Left forelimb (tissue), 1 donor: ENCODE measurements at places on chromosomes 1 and 21.

DNA sequence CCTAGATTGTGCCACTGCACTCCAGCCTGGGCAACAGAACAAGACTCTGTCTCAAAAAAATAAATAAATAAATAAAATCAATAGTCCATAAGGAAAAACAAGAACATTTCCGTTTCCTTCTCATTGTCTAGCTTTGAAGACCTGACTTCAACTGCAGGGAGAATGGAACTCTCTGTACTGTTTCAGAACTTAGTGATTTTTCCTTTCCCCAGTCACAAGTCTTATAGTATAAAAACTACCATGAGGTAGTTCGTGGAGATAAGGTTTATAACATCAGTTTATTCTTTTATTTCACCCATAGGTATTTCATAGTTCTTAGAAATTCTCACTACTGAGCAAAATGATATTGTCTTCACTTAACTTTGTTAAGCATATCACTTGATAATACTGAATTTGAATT, 11.4 kb upstream of the RWDD3 start:
- no peak for DNase-seq

- no peak for DNase-seq
Measured at GRCh38 chr1:9086045-9086444, 16.6 kb upstream of the SLC2A5 start.

DNA sequence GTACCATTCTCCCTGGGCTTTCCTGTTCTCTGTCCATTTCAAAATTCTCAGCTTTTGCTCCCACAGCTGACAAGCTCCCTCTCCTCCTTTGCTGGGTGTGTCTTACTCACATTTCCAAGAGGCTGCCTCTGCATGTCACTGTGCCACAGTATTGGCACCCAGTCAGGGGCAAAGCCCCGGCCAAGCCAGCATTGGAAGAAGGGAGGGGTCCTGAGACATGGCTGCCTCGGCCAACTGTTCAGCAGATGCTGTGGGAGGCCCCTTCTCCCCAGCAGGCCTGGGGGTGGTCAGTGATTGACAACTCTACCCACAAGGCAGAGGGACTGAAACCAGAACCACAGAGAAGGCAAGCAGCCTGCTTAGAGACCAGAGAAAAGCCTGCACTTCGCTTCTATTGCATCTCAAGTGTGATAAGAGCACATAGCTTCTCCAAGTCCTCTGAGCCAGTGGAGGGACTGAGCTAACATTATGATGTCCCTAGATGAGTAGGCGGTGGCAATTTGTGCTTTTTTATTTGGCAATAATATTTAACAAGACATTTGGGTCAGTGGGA, 294.1 kb downstream of the SIPA1L2 start:
- DNase-seq = peak; percentile 70

DNA sequence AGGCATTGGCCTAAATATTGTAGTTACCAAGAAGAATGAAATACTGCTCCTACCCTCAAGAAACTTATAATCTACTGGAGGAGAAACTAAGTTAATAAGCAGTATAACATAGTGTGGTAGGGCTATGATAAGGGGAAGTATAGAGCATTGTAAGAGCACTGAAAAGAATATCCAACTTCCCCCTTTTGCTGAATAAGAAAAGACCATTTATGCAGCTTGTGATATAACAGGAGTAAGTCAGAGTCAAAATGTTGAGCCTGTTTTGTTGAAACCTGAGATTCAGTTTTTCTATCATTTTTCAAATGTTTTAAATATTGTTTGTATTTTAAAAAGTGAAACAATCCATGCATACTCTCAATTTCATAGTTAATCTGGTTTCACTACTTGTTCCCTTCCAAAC, 48.3 kb upstream of the FCRL4 start:
- no peak for DNase-seq

DNA sequence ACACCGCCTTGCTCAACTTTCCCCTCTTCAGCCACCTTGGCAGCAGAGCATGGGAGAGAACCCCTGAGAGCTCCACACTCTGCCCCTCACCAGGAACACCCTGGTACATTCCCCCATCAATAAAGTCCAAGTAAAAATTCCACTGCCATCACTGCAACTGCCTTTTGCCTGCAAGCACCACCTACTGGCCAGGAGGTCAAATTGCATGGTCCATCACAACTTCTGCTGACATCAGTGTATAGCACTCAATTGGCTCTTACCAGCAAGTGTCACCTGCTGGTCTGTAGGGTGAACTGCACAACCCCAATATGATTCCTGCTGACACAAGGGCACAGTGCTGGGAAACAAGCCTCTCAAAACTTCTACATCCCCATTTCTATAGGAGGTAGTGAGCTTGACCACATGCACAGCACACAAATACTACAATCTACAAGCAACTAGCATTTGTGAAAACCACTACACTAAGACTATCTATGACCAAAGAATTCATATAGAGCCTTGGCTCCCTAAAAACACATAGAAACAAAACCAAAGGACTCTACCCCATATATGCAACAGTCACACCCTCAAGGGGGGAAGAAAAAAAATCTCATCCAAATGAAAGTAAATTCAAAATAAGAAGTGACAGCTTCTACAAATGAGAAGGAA, 69.2 kb downstream of the FASLG start:
- no peak for DNase-seq

DNA sequence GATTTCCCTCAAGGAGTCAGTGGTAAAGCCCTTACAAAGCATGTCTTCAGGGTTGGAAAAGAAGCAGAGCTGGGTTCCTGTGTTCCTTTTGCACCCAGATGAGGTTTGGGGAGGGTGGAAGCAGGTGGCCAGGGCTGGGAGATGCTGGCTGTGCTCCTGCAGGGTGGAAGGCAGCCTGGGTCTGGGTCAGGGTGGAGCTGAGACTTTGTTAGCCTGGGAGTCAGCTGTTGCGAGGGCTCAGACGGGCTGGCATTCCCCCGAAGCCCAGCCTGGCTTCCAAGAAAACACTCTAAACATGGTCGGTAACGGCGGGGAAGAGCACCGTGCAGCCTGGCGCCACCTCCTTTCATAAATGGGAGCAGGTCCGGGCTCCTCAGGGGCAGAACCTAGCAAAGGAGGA, 43.7 kb upstream of the EPS8L3 start:
- no peak for DNase-seq

DNA sequence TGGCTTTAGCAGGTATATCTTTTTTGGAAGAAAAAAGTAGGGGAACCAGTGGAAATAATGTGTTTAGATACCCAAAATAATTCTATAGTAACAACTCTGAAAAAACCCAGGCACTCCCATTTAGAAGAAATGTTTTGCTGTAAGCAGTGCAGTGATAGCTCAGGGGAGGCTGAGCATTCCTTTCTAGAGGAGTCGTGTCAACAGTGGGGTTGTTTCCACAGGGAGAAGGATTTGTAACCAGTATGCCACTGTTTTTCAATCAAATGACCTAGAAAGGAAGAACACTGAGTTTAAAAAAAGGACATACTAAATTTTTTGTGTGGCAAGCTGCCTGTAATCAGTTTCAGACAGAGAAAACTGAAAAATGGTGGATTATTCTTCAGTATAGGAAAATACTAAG, 2.4 kb downstream of the PGD start:
- no peak for DNase-seq

GRCh38 chr1:156692925-156693847, 12.2 kb downstream of the CRABP2 start:
- no peak for DNase-seq

GRCh38 chr1:230992100-230992774, 13.3 kb downstream of the ARV1 start:
- DNase-seq = no peak

GRCh38 chr1:182164273-182164672, 102.8 kb upstream of the ZNF648 start:
- no peak for DNase-seq

DNA sequence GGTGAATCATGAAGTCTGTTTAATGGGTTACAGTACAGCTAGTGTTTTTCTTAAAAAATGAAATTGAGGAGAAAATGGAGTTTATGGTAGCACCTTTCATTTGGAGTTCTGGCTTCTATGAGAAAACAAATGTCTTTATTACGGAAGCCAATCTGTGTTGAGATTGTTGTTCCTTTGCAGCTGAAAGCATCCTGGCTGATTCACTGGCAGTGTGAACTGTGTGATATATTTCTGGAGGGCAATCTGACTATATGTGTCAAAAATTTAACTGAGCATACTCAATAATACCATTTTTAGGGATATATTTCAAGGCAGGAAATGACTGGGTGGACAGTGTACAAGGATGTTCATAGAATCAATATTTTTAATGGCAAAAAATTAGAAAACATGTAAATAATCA, 46.6 kb upstream of the LYST start:
- DNase-seq = no peak

- DNase-seq = no peak
Measured at GRCh38 chr1:40245686-40246085, 2.1 kb upstream of the TMCO2 start.

GRCh38 chr1:160624464-160624863, 22.4 kb downstream of the SLAMF1 start:
- no peak for DNase-seq

- no peak for DNase-seq
Measured at GRCh38 chr1:203888807-203889251, 27.4 kb downstream of the SNRPE start.

DNA sequence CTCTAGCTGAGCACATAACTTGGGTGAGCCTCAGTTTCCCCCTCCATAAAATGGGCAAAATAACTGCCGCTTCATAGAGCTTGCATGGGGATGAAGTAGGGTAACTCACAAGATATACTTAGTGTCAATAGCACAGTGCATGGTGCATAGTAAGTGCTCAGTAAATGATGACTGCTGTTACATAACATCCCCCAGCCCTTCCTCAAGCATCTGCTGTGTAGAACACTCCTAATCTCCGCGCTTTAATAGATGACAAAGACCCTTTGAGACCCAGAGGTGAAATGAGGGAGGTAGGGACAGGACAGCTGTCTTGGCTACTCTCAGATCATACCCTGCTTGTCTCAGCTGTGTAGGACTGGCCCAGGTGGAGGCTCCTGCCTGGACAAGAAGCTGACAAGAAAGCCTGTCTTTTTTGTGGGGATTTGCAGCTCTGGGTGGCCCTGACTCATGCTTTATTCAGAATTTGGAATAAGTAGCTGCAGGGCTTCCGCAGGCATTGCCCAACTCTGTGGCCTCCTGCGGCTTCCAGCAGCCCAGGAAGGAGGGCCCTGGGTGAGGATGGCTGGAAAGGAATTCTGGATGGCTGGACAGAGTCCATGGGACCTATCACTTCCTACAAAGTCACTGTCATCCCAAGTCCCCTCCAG, 20.7 kb upstream of the PADI4 start:
- no peak for DNase-seq

- DNase-seq = no peak
Measured at GRCh38 chr1:7117399-7118281, 332.4 kb downstream of the CAMTA1 start.

DNA sequence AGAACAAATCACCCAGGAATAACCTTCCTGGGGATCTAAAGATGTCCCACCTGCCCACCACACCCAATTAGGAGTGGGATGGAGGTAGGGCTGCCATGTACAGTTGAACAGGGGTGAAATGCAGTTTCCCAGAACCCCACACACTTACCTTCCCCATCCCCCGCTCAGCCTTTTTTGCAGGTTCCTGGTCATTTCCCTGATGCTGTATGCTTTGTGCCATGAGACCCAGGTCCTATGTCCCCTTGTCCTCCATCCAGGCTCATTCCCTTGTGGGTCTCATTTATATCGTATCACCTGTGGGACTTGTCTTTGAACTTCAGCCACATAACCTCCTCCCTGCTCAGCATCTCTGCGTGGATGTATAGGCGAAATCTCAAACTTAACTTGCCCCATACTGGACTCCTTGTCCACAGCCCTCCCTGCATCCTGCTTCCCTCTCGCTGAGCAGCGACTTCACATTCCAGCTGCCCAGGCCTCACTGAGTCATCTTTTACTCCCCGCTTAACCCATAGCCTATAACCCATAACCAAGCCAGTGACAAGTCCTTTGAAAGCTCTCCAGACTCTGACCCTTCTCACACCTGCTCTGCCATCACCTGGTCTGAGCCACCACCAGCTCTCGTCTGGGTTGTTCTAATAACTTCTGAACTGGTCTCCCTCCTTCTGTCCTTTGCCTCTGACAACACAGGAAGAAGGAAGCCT, 4.7 kb downstream of the LDLRAD2 start:
- DNase-seq = no peak

- DNase-seq = no peak
Measured at GRCh38 chr1:44780583-44781121, 5.3 kb downstream of the RPS8 start.

DNA sequence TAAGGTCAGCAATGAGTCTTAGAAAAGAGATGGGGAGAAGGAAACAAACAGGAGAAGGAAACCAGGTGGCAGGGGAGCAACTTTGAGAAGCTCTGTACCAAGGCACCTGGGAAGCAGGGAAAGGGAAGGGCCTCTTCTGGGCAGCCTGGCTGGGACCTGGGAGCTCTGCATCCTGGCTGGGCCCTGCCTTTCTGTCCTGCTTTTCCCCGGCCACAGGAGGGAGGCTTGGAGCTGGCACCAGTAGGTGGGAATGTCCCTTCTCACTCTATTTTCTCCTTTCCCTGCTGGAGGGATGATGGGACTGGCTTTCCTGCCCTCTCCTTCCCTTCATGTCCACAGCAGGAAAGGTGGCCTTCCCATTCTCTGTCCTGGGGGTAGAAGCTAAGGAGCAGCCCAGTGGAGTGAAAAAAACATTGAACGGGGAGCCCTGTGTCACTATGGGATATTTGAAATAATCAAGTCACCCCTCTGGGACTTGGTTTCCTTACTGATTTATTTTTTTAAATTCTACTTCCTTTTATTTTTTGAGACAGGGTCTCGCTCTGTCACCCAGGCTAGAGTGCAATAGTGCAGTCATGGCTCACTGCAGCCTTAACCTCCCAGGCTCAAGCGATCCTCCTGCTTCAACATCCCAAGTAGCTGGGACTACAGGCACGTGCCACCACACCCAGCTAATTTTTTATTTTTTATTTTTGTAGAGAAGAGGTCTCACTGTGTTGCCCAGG, 5.1 kb upstream of the NES start:
- no peak for DNase-seq

- DNase-seq = no peak
Measured at GRCh38 chr1:6185151-6185550, 5.0 kb upstream of the CHD5 start.

DNA sequence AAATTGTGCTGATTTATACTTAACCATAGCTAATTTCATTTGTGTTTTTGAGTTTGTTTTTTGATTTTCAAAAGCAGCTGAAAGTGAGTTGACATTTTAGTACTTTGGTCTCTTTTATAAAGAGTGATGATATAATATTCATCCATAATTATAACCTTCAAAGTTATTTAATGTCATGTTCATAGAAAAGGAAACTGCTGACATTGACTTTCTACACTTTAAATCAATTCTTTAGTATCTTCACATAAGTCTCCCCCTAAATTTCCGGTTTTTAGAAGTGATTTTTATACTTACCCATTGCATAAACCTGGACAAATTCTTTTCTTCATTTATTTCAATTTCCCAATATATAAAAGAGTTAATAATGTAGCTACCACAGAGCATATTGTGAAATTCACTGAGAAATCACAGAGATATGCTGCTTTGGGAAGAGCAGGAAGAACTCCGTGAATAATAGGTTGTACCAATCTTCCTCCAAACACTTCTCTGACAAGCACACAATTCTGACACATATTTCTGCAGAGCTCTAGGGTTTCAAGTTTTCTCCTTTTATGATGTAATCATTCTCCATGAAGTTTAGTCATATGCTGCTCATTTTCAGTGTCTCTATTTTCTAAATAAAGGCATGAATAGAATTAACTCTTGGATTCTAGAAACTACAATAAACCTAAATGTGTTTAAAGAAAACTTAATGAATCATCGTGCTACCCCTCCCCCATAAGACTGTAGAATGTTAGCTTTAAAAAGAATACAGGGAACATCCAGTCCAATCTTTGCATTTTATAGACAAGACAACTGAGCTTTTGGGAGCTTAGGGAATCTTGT, 25.6 kb upstream of the CDC42BPA start:
- DNase-seq = no peak
